ENCODE measurements at places on chromosomes 2 and 18.
A peak's percentile ranks its signal among the peaks of the same experiment; 100 is the strongest.

DNA sequence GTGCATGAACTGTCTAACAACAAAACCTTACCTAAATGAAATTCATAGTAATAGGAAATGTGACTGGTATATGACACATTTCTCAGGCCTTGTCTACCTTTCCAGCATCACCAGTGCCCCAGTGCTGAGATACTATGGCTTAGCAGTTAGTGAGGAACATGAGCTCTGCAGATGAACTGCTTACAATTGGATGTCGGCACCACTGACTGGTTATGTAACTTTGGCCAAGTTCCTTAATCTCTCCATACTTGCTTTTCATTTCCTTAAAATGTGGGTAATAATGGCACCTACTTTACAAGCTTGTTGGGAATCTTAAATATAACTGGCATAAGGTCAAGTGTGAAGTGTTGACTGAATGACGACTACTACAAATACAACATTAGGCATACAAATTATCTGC is 136.3 kb downstream of the OLA1 start:
- no peak for DNase-seq

GRCh38 chr18:4058179-4058578 is 396.9 kb downstream of the DLGAP1 start:
- no peak for DNase-seq

- DNase-seq: no peak
Measured at GRCh38 chr2:106649306-106649705, 162.1 kb downstream of the CD8B2 start.

DNA sequence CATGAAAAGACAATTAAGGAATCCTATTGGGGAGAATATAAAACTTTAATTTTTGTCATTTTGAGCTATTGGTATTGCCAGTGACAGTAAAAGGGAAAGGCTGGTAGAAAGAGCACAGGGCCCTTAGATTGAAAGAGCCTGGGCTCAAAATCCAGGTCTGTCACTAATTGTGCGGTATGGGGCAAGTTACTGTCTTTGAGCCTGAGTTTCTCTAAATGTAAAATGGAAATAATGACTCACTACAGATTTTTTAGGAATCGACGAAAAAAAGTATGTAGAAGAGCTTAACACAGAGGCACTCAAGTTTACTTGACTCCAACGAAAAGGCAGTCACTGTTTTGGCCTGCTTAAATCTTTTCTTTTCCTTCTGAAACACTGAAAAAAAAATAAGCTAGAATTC is 7.0 kb downstream of the NDUFV2 start:
- no peak for DNase-seq

- no peak for DNase-seq
Measured at GRCh38 chr2:232419245-232420072, 12.8 kb downstream of the ALPG start.

GRCh38 chr2:139963863-139964355 is 1183.7 kb upstream of the NXPH2 start:
- DNase-seq: no peak

DNA sequence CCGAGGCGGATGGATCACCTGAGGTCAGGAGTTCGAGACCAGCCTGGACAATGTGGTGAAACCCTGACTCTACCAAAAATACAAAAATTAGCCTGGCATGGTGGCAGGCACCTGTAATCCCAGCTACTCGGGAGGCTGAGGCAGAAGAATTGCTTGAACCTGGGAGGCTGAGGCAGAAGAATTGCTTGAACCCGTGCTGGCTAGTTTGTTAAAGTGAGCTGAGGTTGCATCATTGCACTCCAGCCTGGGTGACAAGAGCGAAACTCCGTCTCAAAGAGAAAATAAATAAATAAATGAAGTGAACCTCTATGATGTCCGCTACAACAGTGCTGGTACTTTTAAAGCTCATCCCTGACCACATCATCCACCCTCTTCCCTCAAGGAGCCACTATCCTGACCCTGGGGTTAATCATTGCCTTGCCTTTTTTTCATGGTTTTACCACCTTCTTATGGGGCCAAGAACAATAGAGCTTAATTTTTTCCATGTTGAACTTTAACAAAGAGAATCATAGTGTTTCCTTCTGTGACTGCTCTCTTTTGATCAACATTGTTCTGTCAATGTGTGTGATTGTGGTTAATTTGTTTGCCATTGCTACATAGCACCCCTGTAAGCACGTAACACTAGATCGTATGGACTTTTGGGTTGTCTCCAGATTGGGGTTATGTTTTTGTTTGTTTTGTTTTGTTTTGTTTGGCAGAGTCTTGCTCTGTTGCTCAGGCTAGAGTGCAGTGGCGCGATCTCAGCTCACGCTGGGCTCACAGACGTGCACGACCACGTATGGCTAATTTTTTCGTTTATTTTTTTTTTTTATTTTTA is 17.1 kb upstream of the ATRAID start:
- no peak for DNase-seq

GRCh38 chr2:102435741-102436140 is 12.8 kb downstream of the IL18RAP start:
- DNase-seq: no peak

- DNase-seq: no peak
Measured at GRCh38 chr2:38933653-38934052, 44.0 kb downstream of the ARHGEF33 start.

DNA sequence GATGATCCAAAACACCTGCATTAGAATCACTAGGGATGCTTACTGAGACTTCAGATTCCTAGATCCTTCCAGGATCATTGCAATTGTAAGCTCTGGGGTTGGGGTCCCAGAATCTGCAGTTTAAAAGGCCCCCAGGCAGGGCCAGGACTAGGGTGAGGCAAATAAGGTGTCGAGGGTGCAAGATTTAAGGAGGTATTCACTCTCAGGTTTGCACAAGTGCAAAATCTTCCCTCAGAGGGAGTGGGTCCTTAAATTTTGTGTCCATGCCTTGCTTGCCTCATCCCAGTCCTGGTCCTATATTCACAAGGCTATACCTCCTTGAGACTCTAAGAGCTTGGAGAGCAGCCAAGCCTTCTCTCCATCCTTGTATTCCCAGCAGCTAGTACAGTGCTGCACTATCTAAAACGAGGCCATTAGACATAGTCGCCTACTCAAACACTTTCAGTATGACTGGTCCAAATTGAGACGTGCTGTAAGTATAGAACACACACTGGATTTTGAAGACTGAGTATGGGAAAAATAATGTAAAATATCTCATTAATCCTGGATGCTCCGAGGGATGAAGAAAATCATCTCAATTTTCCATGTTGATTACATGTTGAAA is 31.6 kb upstream of the MREG start:
- DNase-seq: no peak

DNA sequence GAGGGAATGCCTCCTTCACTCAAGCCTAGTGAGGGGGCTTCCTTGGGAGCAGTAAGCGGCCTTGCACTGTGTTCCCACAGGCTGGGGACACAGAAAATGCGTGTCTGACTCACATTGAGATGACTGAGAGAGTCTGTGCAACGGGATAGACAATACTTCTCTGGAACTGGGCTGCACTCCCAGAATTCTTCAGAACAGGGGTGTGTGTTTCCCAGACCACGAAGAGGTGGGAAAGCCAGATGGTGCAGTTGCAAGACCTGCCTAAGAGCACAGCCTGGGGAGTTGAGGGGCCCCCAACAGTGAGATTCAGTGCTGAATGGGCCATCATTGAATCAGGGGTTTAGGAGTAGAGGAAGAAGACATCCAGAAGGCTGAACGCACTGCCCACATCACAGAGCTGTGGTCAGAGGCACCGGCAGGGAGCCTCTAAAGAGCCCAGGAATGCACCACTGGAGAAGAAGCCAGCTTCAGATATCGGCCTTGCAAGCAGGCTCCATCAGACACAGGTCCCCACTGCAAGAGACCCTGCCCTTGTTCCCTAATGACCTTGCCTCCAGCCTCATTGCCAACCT is 36.6 kb upstream of the MRPL19 start:
- no peak for DNase-seq

- peak; percentile 85 for DNase-seq
Measured at GRCh38 chr2:215612786-215613185, 176.9 kb upstream of the FN1 start.

DNA sequence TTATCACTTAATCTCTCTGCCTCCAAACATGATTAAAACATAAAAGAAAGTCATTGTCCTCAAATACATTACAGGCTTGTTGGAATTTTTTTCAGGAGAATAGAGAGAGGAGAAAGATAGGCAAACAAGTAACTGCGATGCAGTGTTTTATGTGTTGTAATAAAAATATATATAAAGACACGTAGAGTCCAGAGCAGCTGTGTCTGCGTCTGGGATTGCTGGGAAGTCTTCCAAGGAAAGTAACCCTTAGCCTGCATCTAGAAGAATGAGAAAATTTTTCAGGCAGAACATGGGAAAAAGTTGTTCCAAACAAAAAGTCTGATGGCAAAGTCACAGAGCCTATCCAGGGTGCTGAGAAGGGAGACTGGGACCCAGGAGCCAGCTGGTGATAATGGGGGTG is 91.8 kb upstream of the ST6GAL2 start:
- DNase-seq: no peak

DNA sequence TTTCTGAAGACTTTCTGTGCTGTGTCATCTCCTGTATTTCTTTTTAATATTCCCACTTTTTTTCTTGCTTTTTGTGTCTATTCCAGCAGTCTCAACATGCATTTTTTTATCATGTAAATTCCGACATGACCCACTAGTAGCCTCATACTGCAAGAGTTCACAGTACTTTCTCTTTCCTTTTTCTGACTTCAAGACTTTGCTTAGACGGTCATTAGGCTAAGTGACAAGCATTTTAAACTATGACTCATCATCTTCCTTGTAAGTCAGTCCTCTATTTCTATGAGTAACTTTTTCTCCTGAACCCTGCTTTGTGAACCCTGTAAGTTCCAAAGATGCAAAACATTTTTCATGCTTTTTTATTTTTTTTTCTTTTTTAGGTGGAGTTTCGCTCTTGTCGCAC is 381.2 kb downstream of the TXNL1 start:
- DNase-seq: peak; percentile 38

DNA sequence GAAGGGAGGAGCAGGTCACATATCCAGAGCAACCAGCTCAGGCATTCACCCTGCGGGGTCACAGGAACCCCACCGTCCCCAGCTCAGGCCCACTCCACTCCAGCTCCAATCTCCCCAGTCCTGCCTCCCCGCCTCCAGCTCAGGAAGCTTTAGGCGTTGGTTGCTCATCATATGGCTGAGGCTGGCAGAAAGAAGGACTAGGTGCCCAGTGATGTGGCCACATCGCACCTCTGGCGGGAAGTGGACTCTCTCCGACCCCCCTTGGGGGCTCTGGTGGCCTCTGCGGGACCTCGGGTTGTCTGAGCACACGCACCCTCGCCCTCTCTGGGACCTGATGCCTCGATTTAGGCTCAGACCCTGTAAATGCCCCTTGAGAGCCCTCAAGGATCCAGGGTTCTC is 187.7 kb downstream of the ZFP36L2 start:
- DNase-seq: no peak

GRCh38 chr2:180002198-180002770 is 4.8 kb downstream of the CWC22 start:
- no peak for DNase-seq

DNA sequence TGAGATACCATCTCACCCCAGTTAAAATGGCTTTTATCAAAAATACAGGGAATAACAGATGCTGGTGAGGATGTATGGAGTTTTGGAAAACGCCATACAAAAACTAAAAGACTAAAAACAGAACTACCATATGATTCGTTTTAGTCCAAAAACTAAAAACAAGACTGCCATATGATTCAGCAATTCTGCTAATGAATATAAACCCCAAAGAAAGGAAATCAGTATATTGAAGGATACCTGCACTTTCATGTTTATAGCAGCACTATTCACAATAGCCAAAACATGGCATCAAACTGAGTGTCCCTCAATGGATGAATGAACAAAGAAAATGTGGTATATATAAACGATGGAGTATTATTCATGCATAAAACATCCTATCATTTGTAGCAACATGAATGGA is 224.4 kb upstream of the MC4R start:
- no peak for DNase-seq

- DNase-seq: no peak
Measured at GRCh38 chr2:48915227-48915626, 159.7 kb upstream of the LHCGR start.

DNA sequence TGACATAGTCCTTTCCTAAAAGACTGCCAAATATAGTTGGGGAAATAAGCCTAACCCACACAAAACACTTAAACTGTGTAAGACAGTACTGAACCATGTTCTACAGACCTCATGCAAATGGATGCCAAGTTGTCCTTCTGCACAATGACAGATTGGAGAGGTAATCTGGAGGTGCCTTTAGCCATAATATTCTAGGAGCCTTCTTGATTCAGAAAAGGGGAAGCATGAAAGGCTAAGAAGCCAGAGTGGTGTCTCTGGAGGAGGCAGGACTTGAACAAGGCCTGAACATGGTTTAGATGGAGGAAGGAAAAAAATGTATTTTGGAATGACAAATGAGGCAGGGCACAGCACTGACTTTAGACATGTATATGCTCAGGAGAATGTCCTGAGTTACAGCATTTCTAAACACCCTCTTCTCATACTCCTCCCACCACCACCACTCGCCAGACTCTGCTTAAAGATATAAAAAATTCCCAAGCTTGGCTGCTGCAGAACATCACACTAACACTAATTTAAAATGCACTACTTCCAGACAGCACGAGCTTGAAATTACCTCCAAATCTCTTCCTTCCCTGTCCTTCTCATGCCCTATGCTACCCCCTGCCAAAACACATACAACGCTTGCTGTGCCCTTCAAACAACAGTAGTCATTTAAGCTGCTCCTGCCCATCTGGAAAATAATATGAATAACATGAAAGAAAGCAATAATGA is 110.4 kb downstream of the ANKRD44 start:
- DNase-seq: no peak

GRCh38 chr2:40096360-40096759 is 317.3 kb upstream of the THUMPD2 start:
- no peak for DNase-seq

DNA sequence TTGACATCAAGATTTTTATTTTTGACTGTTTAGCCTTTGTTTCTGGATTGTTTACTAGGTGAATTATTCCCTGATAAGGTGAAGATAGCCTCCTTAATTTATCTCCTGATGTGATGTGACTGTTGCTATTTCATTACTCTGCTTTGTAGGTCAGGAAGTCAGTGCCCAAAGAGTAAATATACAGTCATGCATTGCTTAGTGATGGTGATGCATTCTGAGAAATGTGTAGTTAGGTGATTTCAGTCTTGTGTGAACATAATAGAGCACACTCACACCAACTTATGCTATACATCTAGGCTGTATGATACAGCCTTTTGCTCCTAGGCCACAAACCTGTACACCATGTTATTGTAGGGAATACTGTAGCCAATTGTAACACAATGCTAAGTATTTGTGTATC is 102.4 kb upstream of the THUMPD2 start:
- no peak for DNase-seq

GRCh38 chr2:170772295-170772694 is 2.1 kb downstream of the ERICH2 start:
- no peak for DNase-seq

DNA sequence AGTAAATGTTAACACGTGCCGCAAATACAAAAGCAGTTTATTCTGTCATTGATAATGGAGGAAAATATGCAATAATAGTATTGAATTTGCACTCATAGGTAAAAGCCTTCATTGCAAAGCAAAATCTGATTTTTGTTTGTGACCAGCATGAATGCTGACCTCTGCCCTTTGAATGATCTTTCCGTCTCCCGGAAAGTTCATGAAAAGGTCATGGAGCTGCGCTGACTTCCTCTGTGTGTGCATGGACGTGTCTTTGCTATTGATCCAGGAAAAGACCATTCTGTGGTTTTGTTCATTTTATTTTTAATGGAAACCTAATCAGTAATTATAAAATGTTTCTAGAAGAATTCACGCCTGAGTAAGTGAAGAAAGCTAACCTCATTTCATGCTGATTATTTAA is 320.0 kb downstream of the MTX2 start:
- DNase-seq: no peak

Data from non-pigmented ciliary epithelial cell (primary cell).